ENCODE measurements at places on chromosomes 5 and 9. TPM values are rescaled to one million over a fixed set of nuclear protein-coding genes. Genes with fewer than 3 reads are reported as not detected.
A peak's percentile ranks its signal among the peaks of the same experiment; 100 is the strongest.

Gene FOXD4L4
- 0.53 TPM for total RNA-seq

DNA sequence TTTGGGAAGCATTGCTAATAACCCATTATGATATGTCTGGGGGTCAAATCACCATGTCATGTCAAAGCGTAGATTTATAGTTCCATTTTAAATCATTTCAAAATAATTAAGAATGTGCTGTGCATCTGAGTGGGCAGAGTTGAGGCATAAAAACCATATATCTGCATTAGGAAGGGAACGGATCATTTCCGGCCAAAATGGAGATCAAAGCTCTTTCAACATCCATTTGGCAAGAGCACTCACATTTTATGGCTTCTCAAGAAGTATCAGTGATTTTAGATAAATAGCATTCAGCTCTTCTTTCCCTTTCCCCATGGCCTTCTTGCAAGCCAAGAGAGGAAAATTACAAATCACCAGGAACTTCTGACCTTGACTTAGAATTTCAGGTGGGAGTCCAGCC, 89.9 kb downstream of the HSPA4 start:
- DNase-seq = no peak

DNA sequence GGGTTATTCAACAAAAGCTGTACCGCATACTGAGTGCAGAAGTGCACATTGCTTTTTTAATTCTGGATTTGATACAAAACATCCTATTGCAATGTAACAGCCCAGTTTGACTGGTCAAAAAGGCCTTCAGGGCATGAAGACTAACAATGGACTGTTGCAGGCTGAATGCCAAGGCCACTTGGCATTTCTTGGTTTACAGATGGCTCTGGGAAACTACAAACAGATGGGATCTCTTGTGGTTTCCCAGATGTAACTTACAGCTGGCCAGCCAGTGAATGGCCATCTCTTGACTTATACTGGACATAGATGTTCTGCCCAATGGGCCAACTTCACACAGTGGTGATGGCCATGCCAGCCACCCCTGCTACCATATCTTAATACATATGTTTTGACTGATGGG, 36.8 kb downstream of the UGT3A2 start:
- DNase-seq = no peak

- DNase-seq = no peak
Observed at GRCh38 chr9:119758241-119758640, 389.0 kb upstream of the BRINP1 start.

DNA sequence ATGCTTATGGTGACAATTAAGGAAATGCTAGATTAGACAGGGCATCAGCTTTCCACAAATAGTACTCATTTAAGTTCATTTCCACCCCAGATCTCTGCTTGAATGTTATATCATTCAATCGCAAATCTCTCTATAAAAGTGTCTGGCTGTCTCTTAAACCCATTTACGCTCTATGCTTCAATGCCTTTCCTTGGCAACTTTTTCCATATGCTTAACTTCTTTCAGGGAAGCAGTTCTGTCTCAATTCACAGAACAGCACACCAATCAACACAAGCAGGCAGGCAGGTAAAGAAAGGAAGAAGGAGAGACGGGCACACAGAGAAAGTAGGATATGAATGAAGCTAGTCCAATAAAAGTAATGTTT, 243.1 kb downstream of the DENND1A start:
- DNase-seq = no peak

Gene GPR150
- total RNA-seq = 0.82 TPM

Gene WDR38
- total RNA-seq = not detected

Gene TAF11L7
- total RNA-seq = not detected

DNA sequence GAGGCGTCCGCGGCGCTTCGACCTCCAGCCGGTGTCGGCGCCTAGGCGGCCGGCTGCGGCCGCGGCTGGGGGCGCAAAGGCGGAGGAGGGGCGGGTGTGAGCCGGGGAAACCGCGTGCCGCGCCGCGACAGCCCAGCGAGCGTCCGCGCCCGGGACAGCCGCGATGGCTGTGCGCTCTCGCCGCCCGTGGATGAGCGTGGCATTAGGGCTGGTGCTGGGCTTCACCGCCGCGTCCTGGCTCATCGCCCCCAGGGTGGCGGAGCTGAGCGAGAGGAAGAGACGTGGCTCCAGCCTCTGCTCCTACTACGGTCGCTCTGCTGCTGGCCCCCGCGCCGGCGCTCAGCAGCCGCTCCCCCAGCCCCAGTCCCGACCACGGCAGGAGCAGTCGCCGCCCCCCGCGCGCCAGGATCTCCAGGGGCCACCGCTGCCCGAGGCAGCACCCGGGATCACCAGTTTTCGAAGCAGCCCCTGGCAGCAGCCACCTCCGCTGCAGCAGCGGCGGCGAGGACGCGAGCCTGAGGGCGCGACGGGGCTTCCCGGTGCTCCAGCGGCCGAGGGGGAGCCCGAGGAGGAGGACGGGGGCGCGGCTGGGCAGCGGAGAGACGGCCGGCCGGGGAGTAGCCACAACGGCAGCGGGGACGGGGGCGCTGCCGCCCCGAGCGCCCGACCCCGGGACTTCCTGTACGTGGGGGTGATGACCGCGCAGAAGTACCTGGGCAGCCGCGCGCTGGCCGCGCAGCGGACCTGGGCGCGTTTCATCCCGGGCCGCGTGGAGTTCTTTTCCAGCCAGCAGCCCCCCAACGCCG, 605 bp downstream of the CHSY3 start:
- DNase-seq = no peak

Gene ADCY2
- total RNA-seq = not detected

Gene OGN
- not detected for total RNA-seq

Gene GABRG2
- total RNA-seq = not detected

DNA sequence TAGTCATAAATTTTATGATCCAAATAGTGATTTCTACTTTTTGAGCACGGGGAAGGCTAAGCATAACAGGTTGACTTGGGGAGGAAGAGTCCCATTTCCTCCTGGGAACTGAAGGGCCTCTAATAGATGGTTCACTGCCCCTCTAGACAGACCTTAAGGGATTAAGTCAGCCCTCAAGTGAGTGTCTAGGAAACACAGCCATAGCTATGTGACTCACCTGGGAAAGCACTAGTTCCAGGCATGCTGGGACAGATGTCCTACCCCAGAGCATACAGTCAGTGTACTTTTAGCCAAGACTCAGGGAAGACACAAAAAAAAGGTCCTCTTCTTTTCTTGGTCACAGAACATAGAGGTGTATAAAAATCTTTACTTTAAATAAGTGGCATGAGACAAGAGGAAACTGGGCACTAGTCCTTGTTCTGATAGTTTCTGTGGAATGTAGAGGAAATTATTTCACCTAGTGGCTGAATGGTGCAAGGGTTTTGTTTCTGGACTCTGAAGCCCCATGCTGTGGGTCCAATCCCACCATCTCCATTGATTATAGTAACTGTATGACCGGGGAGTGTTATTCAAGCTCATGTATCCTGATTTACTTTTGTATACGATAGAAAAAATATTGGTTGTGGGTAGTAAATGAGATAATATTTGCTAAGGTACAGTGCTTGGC, 86.0 kb downstream of the NREP start:
- DNase-seq = no peak

DNA sequence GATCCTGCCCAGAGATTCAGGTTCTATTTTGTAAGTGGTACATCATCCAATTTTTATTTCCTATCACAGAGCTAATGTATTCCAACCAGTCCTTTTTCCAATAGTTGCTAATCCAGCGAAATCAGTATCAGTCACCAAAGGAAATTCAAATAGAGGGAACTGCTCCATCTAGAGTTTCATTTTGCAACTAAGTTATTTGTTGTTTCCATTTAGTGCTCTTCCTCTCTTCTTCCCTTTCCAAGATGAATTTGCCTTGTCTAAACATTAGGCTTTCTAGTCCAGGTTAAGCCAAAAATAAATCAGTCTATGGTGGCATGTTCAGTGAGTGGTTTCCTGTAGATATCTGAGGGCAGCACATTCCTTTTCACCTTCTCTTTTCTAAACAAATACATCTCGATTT, 79.8 kb upstream of the SPATA31D4 start:
- DNase-seq = peak; percentile 45

Gene GLRA1
- not detected for total RNA-seq

DNA sequence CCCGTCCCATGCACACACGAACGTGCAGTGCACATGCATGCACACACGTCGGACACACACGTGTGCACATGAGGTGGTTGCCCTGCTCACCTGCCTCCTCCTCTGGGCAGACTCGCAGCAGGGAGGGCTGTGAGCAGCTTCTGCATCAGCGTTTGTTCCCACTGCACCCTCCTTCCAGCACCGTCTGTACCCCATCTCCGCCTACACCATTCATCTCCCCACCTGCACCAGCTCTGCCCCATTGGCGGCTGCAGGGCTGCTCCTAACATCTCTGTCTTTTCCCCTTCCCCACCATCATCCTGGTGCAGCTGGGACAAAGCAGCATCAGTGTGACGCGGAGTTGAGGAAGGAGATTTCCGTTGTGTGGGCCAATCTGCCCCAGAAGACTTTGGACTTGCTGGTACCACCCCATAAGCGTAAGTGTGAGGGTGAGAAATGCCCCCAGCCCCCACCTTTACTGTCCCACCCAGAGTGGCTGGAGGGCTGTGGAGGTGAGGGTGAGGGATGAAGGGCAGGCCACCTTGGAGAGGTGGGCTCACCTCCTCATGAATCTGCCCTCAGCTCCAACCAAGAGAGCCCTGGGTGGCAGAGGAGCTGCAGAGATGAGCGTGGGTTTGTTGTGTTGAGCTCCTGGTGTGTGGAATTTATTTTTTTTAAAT, 234.6 kb downstream of the CACNA1B start:
- DNase-seq = no peak

DNA sequence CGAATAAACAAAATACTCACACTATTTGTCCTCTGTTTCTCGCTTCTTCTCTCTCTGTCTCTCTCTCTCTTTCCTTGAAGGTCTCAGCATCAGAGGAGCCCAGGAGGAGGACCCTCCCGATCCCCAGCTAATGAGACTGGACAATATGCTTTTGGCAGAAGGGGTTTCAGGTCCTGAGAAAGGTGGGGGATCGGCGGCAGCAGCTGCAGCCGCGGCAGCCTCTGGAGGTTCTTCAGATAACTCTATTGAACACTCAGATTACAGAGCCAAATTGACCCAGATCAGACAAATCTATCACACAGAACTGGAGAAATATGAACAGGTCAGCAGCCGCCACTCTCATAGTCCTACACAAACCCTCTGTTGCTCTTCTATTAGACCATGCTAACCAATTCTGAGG, 168.4 kb downstream of the PBX3 start:
- DNase-seq = no peak

DNA sequence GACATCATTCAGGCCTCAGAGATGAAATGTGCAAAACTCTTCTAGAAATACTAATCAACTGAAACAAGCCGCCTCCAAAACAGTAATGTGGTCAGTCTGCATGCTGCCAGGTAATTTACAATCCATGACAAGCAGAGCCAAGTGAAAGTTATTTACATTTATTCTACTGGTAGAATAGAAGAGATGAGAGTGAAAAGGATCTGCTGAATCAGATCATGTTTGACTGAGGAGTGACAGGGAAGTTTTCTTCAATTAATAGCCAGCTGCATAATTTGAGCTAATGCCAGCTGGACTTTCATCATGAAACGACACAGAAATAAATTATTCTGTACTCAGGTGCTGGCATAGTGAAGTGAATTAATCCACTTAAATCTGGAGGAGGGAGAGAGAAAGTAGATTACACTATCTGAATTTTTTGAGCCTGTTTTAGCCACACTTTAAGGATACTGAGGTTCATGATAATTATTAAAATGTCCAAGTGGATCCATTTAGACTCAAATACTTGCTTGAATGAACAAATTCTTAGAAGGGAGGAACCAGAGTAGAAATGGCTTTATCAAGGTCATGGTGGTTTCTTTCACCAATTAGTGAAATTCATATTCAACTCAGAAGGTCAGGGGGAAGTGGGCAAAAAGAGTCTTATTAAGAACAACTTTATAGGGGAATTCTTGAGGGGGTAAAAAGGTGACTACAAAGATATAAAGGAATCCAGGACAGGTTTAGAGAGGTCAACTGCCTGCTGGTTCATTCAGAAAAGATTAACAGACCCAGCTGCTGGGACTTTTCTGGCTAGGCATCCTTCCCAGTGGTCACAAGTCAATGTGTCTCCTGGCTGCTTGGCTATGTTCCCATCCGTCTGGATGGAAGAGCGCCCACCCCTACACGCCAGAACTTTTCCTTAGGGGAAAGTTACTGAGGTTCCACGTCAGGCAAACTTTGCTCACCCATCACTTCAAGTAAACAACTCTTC, 350.4 kb downstream of the PDE4D start:
- DNase-seq = peak; percentile 64

Measured in glomerular endothelial cell (primary cell).